Left ventricle myocardium inferior (tissue), 1 donor: ENCODE measurements at places on chromosomes 1 and 21. TPM values are rescaled to one million over a fixed set of nuclear protein-coding genes. Genes with fewer than 3 reads are reported as not detected.

Gene GJA9
- total RNA-seq: not detected

GRCh38 chr1:18139198-18139981, 31.8 kb downstream of the IGSF21 start:
- no peak overlapping the region for H3K27ac ChIP-seq
- H3K36me3 ChIP-seq: no peaks in the 10 kb centered on the region

DNA sequence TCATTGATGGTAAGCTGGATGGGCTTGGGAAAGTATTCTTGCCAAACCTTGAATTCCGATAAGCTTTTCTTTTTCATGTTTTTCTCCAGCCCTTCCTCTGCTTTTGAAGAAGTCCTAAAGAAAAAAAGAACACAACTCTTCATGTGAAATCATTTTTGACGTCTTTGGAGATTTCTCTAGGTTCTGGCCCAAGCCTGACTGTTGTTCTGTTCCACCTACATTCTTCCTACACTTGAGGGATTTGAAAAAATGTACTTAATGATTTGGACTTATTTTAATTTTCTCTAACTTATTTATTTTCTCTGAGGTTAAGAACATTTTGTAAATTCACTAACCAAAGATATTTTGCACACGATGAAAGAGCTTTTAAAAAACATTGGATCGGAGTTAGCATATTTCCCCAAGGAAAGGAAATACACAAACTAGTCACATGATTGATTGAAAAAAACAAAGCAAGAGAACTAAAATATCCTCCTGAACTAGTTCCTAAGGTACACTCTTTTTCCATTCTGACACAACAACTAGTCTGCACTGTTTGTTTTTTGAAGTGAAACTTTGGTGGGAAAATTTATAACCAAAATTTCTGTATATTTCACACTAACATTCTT, 82.3 kb downstream of the LTN1 start:
- no peak for DNase-seq
- no peak overlapping the region for H3K4me3 ChIP-seq
- H3K36me3 ChIP-seq: no peaks in the 10 kb centered on the region

DNA sequence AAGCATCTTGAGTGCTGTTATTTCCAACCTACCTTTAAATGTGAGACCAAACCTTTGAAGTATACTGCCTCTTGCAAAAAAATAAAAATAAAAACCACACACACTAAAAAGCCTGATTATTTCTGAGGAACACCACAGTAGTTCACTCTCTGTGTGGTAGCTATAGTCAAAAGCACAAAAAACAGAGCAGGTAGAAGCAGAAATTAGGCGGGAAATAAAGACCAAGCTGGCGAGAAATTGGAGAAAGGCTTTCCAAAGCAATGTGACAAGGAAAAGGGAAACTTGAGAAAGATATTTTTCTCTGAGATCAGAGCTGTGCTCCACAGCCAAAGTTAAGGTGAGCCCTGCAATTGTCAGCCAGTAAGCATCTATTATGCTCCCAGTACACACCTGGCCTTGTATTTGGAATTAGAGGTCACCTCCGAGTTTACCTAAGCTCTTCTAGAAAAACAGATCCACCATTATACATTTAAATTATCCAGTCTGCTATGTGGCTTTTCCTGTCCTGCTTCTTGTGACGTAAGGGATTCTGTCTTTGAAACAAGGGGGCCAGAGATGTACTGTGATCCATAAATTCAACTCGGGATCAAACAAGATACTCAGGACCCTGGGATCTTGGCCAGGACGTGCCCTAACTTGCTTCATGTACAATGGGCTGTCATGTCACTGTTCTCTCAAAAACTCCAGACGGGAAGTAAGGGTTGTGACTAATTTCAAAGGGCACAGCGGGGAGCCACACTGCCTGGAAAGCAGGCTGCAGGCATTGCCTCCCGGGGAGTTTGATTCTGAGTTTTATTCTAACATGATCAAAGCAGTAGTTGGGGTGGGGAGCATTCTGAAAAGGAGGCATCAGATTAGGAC, 39.8 kb upstream of the RAB4A start:
- no peaks in the 10 kb centered on the region for H3K36me3 ChIP-seq
- H3K4me3 ChIP-seq: no peak overlapping the region
- peaks cover 4% of the 10 kb centered on the region for H3K27me3 ChIP-seq
- peak overlapping the region; percentile 96 for H3K27ac ChIP-seq

DNA sequence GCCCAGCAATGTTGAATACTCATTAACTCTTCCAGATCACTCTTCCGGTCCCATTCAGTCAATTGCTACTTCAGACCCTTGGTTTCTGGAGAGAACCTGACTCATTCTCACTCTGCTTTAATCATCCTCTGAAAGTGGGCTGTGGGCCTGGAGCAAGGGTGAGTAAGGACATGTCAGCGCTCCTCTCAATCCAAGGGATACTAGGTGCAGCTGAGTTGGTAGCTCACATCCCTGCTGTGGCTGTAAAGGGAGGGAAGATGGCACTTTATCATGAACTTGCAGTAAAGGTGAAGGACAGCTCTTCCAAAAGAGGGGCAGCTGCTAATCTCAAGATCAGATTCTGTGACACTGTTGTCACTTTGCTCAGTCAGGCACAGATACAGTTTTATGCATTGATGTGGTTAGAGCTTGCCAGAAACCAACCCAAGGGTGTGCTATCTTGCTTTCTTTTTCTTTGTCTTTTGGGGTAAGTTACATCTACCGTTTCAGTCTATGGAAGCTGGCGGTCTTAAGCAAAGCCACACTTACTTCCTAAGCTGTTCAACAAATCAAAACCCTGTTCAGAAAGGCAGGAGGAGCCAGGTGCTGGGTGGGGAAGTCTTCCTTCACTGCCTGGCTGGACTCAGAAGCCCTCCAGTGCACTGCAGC, 26.5 kb upstream of the NTPCR start:
- no peak overlapping the region for H3K4me3 ChIP-seq
- H3K36me3 ChIP-seq: no peaks in the 10 kb centered on the region
- H3K27ac ChIP-seq: no peak overlapping the region
- DNase-seq: no peak

GRCh38 chr1:6378096-6378746, 15.3 kb downstream of the ACOT7 start:
- H3K27ac ChIP-seq: no peak overlapping the region
- no peak for DNase-seq
- H3K27me3 ChIP-seq: no peaks in the 10 kb centered on the region
- H3K36me3 ChIP-seq: no peaks in the 10 kb centered on the region
- no peaks in the 10 kb centered on the region for H3K4me1 ChIP-seq

DNA sequence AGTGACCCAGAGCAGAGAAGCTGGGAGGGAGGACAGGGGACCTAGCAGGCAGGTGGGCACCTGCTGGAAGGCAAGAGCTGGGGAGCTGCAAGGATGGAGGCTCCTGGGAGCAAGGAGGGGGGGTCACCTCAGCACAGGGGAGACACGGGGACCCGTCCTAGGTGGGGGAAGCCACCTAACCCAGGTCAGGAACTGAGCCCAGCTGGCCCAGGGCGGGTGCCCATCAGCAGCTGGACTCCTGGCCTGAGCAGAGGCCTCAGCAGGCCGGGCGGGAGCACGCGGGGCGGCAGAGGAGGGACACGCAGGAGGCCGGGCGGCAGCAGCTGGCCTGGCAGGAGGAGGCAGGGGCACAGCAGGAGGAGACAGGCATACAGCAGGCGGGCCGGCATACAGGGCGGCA, 949 bp downstream of the KRTAP10-1 start:
- H3K36me3 ChIP-seq: no peaks in the 10 kb centered on the region
- H3K27me3 ChIP-seq: peaks cover 9% of the 10 kb centered on the region
- no peaks in the 10 kb centered on the region for H3K4me1 ChIP-seq
